ENCODE measurements at places on chromosomes 12 and 14. TPM values are rescaled to one million over a fixed set of nuclear protein-coding genes. Genes with fewer than 3 reads are reported as not detected.

Gene CCDC175
- total RNA-seq = not detected

GRCh38 chr12:127214186-127214585 is 1052.8 kb upstream of the TMEM132C start:
- no peak for DNase-seq

DNA sequence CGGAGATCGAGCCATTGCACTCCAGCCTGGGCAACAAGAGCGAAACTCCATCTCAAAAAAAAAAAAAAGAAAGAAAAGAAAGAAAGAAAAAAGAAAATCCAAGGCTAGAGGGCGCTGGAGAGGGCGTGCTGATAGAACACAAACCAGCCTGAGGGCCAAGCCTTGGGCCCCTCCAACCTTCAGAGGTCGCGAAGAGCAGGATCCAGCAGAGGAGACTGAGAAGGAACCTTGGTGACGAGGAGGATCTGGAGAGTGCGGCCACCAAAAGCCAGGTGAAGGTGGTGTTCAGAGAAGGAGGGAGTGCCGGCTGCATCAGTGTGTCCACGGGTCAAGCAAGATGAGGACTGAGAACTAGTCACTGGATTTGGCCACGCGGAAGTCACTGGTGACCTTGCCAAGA is 4.1 kb upstream of the DYNC1H1 start:
- no peak for DNase-seq

DNA sequence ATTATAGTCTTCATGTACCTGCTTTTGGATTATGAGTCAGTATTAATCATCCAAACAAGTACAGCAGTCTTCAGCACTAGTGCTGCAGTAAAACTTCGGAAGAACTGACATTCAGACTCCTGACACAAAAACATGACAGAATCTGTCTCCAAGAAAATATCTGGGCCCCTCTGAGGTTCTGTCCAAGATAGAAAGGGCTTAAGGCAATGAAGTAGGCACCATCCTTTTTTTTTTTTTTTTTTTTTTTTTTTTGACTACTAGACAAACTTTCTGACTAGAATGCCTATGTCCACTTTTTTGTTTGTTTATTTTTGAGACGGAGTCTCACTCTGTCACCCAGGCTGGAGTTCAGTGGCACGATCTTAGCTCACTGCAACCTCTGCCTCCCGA is 112.5 kb downstream of the MED13L start:
- DNase-seq = peak; percentile 86
